OCI-LY7 (cell line): ENCODE measurements at places on chromosomes 3 and 15. TPM values are rescaled to one million over a fixed set of nuclear protein-coding genes. Genes with fewer than 3 reads are reported as not detected.

The CSTA gene
- total RNA-seq, result 0.70 TPM in 1 of 2 replicates, not detected in the other

GRCh38 chr15:45635191-45635638, 386 bp downstream of the SQOR start:
- DNase-seq, result peak; percentile 27

DNA sequence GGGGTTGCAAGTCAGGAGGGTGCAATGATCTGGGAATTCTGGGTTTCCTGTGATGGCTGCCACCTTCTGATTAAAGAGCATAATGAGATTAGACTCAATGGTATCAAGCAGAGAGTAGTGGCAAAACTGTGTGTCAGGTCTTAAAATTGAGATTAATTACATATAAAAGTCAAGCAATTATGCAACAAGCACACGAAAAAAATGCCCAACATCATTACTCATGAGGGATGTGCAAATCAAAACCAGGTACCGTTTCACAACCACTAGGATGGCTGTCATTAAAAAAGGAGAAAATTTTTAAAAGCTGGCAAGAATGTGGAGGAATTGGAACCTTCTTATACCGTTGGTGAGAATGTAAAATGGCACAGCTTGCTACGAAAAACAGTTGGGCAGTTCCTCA, 205.0 kb downstream of the OSBPL10 start:
- no peak for DNase-seq

DNA sequence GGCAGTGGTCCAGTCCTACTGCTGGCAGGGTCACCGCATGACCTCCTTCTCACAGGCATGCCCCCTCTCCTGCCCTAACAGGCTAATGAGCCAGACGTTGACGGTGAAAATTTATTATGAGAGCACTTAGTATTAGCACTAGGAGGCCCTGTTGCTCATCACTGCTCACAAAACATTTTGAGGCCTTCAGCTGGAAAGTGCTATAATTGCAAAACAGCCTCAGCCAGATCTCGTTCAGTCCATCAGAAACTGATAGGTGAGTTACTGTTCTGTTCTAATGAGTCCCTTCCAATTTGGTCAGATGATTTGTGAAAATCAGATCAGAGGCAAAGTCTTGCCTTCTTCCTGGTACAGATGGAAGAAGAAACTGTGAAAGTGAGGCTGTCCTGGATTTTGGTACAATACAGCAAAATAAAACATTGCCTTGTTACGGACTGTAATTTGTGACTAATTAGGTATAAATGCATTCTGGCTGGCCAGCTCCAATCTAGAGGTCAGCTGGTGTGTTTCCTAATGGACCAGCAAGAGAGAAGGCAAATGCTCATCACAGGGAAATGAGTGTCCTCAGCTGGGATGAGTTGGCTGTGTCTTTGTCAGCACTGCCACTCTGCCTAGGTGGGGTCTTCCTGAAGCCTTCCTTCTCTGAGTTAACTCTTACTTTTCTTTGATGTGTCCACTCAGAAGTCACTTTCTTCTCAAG, 316.8 kb downstream of the CHST2 start:
- no peak for DNase-seq

DNA sequence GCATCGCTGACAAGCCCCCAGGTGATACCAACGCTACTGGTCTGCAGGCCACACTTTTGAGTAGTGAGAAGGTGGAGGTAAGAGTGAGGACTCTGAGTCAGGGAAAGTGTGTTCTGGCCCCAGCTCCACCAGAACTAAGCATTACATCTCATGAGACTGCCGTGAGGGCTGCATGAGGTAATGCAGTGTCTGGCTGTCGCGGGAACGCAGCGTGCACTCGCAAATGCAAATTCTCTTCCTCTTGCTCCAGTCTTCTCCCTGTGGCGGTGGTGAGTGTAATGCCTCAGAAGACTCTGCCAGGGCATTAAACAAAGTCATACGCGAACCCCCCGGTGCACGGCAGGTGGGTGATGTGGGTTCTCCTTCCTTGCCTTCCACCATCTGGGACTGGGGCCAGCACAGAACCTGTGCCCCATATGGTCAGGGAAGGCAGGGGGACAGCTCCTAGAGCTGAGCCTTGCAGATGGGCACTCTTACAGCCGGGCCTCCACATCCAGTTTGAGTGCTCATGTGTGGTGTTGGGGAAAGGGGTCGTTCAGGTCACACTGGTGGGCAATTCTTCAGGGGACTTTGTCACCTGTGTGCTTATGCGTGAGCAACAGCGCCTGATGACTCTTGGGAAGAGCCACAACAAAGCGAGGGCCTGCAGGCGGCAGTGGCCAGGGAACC, 175.8 kb downstream of the XXYLT1 start:
- peak; percentile 52 for DNase-seq

The TPM1 gene
- 19.3 and 19.7 TPM in 2 replicates for total RNA-seq

GRCh38 chr3:62874711-62875557, at the start of gene CADPS:
Gene CADPS, minus strand, starts transcription at chr3:62875416. Its CDS starts 387 bp downstream, at chr3:62875029.
- peak; percentile 83 for DNase-seq

DNA sequence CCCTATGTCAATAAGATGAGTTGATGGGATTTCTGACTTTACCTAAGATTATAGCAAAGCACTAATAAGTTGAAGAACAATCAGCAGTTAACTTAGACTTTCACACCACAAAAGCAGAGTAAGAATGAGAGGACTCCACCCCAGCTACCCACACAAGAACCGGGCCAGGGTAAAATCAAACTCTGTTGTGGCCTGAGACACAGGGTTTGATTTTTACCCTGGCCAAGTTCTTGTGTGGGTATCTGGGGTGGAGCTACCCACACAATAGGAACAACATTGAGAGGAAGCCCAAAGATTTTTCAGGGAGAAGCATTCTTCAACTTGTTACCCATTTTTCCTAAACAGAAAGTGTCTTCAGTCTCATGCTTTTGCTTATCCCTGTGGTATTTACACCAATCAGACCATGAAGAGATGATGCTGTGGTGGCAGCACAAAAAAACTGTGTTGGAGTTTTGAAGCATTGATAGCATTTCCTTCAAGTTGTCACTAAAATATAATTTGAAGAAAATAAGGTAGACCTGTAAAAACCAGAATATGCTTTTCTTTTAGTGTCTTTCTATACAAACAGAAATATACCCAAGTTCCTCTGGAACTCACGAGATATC, 25.6 kb downstream of the CPOX start:
- no peak for DNase-seq

- DNase-seq, result peak; percentile 36
These were observed 11.9 kb upstream of the CLASP2 start for GRCh38 chr3:33729993-33730392.

The TRH gene
- total RNA-seq, result not detected in 2 replicates

DNA sequence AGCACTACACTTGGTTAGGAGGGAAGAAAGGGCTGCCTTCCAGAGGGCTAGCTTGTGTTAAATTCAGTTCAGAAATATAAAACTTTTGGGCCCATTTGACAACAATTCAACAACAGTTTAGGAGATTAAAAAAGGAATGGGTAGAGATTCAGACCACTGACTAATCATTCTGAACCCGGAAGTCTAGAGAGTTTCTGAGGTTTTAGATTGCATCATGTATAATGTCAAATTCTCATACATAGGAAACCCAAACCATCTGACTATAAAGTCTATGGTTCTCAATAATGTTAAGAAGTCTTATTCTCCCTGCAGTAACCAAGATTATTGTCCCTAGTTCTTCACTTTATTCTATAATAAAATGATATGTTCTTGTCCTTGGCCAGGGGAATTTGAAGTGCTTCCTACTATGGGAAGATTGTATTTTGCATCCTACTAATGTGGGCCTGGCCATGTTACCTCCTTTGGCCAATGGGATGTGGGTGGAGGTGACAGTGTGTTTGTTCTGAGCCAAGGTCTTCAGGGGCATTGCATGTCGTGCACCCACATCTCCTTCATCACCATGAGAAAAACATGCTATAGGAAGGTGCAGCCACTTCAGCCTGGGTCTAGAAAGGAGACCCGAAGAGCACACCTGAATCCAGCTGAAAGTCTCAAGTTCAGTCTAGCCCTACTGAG, 66.4 kb upstream of the CCNL1 start:
- no peak for DNase-seq

- no peak for DNase-seq
These were observed 65.9 kb downstream of the BTD start for GRCh38 chr3:15667484-15667883.

GRCh38 chr3:70387889-70388288, 75.5 kb upstream of the MDFIC2 start:
- DNase-seq, result no peak
